ENCODE measurements at places on chromosomes 3 and 15.

DNA sequence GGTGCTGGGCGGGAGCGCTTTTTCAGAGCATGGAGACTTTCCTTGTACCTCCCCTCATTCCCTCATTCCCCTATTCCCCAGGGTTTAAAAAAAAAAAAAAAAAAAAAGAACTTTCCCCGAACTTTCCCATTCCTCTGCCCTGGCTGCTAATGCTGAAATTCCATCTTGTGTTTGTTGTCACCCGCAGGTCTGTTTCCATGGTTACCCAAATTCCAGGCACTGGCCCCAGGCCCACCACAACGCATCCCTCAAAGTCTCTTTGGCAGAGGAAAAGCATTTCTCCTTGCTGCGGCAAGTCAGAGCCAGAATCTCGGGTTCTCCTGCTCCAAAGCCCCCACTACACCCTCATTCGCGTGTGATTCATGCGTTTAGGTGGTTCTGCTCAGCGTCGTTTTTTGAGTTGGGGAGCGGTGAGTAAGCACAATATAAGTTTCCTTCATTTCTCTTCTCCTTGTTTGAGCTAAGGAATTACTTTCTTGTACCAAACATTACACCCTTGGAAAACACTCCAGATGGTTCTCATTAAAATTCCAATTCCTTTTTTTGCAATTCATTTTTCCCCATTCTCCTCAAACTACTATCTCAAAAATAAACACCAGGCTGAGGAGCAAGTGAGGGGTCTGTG, 21.6 kb downstream of the ANAPC13 start:
- no peak for DNase-seq

GRCh38 chr15:64891561-64891960, 20.1 kb upstream of the ANKDD1A start:
- no peak for DNase-seq

GRCh38 chr3:132509096-132509495, 88.0 kb upstream of the ACKR4 start:
- no peak for DNase-seq

DNA sequence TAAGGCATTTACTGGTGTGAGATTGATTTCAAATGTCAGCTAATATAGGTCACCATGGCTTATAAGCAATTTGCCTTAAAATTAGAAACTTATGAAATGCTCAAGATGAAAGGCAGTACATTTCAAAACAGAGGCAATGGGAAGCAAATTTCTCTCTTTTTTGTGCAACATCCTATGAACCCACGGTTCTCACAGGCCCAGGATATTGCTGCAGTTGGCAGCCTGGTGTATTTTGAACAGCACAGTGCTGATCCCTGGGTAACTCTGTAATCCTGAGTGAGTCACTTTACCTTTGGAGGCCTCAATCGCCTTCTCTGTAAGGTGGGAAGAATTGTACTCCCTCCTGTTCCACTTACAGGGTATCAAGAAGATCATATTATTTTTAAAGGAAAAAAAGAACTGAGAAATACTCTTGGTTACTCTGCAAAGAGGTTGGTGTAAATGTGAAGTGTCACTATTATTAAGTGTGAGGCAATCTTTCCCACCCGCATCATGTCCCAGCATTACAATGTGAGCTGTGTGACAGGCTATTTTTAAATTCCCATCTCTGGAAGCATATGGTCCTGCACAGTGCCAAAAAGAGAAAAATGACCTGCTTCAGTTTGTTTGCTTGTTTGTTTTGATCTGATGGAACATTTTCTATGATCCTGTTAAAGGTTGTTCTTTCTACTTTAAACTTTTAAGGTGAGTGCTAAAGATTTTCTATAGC, 190.1 kb upstream of the LPP start:
- no peak for DNase-seq

All from CD8-positive, alpha-beta memory T cell (primary cell).